ENCODE measurements at places on chromosomes 7 and 10.

- DNase-seq, result no peak
These were observed 655.8 kb upstream of the ANKRD30A start for GRCh38 chr10:36469585-36469984.

- DNase-seq, result peak; percentile 1
These were observed 427.1 kb downstream of the GPAM start for GRCh38 chr10:111756217-111757061.

DNA sequence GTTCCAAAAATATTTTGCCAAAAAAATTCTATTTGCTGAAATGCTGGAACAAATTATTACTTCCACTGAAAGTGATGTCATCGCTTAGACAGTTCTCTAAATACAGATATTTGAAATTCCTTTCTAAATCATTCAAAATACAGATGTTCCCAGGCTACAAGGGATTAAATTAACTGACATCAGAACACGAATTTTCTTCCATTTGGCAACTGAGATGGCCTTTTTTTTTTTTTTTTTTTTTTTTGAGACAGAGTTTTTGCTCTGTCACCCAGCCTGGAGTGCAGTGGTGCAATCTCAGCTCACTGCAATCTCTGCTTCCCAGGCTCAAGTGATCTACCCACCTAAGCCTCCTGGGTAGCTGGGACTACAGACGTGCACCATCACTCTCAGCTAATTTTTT is 57.0 kb downstream of the P4HA1 start:
- DNase-seq, result no peak

DNA sequence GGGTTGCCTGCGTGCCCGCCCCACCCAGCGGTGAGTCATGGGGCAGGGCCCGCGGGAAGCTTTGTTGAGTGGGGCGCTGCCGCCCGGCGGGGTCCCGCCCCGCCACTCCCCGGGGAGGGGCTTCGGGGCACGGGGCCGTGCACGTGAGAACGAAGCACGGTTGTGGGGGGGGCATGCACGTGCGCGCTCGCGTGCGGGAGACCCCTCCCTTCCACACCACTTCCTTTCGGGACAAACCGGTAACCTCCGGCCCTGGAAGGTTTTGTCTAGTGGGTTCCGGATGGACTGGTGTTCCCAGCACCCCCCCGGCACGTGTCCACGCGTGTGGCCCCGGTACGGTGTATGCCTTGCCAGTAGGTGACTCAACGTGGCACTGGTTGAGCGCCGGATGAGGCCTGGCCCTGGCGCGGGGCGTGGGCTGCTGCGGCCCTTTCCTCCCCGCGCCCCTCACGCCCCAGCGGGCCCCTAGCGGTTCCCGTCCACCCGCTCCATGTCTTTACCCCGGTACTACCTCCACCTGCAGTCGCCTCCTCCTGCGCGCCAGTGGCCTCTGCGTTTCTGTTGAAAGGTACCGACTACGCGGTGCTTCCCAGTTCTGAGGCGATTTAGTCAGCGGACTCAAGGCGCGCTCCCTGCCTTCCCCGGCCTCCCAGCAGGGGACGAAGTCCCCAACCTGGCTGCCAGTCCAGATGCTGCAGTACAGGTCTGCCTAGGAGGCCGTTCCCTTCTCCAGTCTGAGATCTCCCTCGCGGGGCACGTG is 3.1 kb downstream of the ADIRF start:
- peak; percentile 72 for DNase-seq

- no peak for DNase-seq
These were observed 62.1 kb downstream of the INPP5A start for GRCh38 chr10:132599732-132600131.

All from activated CD4-positive, alpha-beta T cell treated with anti-CD3 and anti-CD28 coated beads for 24 hours (primary cell).